ENCODE measurements at places on chromosomes 1 and 21. TPM values are rescaled to one million over a fixed set of nuclear protein-coding genes. Genes with fewer than 3 reads are reported as not detected.

- no peak for DNase-seq
These were observed 427.1 kb upstream of the CXADR start for GRCh38 chr21:17085707-17086106.

DNA sequence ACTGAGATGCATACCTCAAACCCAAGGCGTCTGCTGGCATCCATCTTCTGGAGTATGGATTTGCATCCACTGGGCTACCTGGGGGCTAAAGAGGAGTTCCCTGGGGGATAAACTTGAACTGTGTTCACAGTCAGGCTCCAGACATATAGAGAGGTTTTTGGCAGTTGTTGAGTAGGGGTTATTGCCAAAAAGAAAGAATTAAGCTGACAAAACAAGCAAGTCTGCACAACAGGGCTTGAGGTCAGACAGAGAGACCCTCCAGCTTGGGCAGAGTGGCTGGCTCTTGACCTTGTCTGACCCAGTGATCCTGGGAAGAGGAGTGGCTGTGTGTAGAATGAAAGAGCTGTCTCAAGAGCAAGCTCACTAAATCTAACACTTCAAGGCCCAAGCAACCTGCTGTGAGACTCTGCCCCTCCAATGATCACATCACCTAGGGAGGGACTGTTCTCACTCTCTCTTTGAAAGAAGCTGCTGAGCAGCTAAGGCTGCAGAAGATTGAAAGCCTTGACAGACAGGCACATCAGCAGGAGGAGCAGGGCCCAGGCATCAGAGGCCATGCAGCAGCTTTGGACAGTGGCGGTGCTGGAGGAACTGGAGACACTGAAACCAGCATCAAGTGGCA lies 61.5 kb downstream of the SYT2 start:
- no peak for DNase-seq

- DNase-seq = peak; percentile 18
These were observed 4.2 kb downstream of the GCLM start for GRCh38 chr1:93905051-93905450.

DNA sequence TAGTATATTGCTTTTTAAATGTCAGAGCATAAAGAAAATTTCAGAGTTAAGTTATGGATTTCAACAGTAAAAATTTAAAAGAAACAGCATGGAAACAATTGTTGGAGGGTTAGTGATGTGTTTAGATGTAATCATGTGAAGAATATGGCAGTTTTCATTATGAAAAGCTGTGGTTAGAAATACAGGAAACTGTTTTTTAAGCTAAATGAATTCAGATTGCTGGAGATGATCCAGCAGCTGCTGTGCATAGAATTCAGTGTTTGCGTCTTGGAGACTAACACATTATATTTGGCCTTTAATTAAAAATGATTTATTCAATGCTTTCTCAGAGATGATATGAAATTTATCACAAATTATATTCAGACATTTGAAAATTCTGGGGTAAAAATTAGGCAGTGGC lies 273.6 kb upstream of the LRRC7 start:
- DNase-seq = no peak

DNA sequence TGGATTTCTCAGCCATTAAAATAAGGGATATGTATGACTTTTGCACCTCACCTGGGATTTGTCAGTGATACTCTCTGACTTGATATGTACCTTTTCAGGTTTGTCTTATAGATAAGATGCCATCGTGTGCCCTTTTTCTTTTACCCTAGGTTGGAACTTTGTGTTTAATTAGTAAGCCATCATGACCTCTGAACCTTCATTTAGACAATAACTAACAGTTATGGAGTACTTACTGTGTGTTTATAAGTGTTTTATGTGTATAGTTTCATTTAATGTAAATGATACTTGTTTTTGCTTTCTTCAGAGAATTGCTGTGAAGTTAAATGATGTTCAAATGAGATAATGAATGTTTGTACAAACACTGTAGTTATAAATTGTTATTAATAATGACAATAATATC lies 14.4 kb downstream of the HS2ST1 start:
- no peak for DNase-seq

DNA sequence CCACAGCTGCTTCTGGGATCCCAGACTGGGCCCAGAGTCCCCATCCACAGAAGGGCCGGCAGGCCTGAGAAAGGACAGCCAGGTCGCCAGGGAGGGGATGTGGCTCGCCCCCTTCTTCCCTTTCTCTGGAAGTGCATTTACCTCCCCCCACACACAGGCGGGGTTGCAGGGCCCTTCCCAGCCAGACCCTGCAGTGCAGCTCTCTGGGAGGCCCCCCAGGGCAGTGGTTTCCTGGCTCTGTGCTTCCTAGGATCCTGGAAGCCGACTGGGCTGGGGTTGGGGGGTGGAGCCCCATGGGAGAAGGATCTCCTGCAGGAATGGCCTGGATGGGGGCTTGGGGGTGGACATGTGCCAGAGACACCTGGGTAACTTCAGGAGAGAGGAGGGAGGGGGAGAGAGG lies 4.2 kb upstream of the COL6A1 start:
- DNase-seq = no peak

GRCh38 chr1:52556641-52557360 lies 3.9 kb upstream of the TUT4 start:
- DNase-seq = no peak

DNA sequence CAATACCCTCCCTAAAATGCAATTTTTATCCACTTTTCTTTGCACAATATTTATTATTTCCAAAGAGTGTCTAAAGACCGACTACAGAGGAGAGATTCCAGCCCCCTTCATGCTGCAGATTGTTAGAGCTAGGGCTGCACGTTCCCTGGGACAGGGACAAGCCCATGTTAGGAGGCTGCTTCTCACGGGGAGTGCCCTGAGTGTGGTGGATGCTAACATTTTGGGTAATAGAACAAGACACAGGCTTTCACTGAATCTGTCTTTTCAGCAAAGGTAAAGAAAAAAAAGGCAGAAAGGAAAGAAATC lies 125.4 kb downstream of the RIPK4 start:
- no peak for DNase-seq

DNA sequence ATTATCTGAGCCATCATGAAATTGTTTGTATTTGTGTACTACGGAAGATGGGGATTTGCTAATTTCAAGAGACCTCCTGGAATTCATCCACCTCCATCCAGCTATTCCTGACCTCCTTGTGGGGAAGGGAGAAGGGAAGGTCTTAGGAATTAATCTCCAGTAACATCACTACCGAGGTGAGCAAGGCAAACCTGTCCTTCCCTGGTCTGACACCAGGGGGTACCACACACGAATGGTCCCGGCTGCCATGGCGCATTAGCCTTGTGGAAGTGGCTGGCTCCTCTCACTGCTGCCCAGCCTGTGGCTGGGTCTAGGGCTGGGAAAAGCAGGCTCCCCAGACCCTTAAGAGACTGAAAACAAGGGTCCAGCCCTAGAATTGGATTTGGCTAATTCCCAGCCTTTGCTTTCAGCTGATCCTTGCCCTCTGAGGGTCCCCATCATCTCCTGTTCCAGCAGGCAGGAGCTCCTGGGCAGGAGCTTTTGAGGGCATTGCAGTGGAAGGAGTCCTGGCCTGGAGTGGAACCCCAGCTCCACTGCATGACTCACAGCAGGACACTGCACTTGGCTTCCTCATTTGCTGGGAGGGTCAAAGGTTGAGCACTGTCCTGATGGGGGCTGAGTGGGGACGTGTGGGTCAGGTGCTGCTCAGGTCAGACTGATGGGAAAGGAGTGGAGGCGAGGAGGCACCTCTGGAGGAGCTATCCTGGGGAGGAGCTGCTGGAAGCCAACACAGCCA lies 34.8 kb downstream of the RIMS3 start:
- DNase-seq = peak; percentile 64

DNA sequence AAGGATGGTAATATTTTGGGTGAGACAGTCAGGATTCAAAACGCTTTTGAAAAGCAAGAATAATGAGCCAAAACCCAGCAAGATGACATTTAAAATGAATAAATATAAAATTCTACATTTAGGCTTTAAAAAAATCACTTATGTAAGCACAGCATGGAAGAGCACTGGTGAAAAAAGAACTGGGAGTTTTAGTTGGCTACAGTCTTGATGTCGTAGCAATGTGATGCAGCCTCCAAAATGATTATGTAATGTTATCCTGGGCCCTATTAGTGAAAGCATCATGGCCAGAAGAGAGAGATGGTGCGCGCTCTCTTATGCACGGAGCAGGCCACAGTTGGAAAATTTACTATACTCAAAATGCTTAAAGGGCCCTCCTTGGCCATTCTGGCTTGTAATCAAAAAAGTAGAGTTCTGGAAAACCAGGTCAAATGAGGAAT lies 5.1 kb downstream of the KCNJ9 start:
- DNase-seq = no peak

Gene P3H1
- polyA plus RNA-seq = 194 TPM

Gene CRB1
- not detected for polyA plus RNA-seq

Gene ILDR2
- polyA plus RNA-seq = not detected

Gene SHE
- polyA plus RNA-seq = 0.03 TPM

Gene INSRR
- polyA plus RNA-seq = 0.09 TPM

Gene ITLN2
- polyA plus RNA-seq = not detected
